ENCODE measurements at places on chromosomes 7 and 10.

- DNase-seq = peak; percentile 90
These were observed 99.9 kb downstream of the CUBN start for GRCh38 chr10:17029581-17030271.

- DNase-seq = no peak
These were observed 25.6 kb upstream of the IL15RA start for GRCh38 chr10:6002809-6003510.

DNA sequence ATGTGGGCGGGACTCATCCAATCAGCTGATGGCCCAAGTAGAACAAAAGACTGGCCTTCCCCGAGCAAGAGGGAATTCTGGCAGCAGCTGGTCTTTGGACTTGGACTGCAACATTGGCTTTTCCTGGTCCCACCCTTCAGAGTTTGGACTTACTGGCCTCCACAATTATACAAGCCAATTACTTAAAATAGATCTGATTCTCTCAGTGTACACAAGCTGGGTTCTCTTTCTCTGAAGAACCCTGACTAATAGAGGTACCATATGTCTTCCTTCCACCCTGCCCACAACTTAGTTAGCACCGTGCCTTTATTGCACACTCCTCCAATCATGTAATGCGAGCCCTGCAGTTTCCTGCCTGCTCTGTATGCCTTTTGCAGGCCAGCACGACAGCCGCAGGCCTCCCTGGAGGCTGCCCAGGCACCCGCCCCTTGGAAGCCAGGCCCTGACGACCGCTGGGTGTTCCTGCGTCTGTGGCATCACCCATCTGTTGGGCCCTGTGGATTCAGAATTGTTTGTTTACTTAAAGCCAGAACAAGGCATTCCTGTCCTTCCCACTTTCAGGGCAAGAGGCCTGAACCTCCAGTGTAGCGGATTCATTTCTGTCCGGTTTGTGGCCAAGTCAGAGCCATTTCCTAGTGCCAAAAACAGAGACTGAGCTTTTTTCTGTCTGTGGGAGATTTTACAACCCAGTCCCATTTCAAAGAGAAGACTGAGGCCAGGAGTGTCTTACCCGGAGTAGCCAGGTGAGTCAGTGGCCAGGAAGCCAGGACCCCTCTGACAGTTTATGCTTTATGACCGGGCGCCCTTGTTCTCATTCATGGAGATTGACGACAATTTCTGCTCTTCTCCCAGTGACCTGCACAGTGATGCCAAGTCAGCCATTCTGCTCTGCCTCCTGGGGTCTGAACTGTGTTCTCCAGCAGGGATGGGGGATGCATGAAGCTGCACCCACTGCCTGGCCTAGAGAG lies 968 bp upstream of the INMT start:
- DNase-seq = no peak

DNA sequence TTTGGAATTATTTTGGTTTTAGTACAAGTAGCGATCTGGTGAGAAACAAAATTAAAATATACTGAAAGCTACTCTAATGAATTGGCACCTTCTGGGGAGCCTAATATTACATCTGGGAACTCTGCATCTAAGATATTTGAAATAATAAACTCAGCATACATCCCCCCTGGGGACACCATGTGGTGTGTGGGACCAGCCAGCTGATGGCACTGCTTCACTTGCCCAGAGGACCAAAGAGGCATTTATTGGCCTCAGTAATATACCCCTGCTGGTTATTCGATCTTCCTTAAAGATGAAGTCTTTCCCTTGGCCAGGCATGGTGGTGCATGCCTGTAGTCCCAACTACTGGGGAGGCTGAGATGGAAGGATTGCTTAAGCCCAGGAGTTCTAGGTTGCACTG lies 195.1 kb upstream of the AUTS2 start:
- no peak for DNase-seq

- DNase-seq = no peak
These were observed 153.7 kb downstream of the FAM107B start for GRCh38 chr10:14621037-14621436.

- DNase-seq = no peak
These were observed 30.3 kb upstream of the PLCE1 start for GRCh38 chr10:93963434-93963833.

GRCh38 chr7:101671371-101672356 lies 42.6 kb upstream of the MYL10 start:
- no peak for DNase-seq

- DNase-seq = no peak
These were observed 4.6 kb downstream of the CYP3A5 start for GRCh38 chr7:99674995-99675742.

All from Kasumi-1 (cell line).